ENCODE measurements at places on chromosomes 1 and 21.

DNA sequence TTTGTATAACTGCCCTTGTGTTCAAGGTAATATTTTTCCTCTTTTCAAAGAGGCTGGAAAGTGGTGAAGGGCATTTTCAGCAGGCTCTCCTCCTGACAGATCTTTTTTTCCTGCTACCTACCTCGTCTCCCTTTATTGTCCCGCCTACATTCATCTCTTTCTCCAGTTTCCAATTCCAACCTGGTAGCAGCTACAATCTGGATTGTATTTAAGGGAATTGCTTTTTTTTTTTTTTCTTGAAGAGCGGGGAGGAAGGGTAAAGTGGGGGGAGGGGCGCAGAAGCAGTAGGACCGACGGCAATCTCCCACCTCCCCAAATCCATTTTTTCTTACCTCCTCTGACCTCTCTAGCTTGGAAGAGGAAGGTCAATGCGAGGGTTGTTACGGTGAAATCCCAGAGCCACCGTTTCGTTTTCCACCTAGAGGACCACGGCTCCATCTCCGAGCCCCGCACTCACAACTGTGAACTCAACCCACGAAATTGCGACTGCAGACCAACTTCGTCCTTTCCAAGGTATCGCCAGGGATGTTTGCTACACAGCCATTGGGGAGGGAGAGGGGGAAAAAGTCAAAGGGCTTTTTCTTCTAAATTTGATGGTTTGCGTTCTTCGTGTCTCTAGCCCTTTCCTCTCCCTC lies 464 bp downstream of the COL11A1 start:
- peak; percentile 13 for DNase-seq

DNA sequence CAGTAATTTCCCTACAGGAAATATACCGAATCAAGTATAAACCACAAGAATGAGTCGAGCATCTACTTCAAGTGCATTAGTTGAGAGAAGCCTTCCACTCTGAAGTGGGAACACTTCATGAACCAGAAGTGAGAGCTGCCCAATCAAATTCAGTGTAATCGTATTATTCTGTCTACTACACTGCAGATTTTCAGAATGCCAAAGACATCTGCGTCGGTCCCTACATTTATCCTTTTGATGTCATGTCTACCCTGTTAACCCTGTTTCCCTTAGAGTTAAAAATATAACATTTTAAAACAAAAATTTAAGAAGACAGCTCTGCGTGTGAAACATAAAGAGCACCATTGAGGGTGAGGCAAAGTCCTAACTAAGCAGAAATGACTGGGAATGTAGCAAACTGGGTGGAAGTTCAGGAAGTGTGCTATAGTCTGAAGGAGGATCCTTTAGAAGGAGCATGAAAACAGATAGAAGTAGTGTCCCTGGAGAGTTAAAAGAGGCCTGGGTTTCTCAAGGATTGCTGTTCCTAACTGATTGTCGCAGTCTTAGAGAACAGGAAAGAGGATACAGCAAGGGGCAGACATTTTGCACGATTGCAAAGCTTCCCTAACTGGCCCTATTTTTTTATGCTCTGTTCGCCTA lies 291.2 kb downstream of the PTPRC start:
- DNase-seq, result no peak

DNA sequence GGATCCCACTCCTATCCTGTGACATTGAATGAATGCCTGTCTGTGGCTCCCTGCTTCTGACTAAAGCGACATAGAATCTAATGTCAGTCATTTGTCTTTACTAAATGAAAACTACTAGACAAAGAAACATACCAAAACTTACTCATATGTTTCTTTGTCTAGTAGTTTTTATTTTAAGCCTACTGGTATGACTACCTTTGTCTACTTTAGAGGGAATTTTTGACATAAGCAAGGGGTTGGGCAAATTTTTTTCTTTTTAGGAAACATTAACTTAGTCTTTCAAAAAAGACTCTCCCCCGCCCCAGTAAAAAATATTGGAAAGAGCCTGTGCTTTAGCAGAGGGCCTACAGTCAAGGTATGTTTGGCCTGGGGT lies 4.9 kb downstream of the NEK7 start:
- no peak for DNase-seq

DNA sequence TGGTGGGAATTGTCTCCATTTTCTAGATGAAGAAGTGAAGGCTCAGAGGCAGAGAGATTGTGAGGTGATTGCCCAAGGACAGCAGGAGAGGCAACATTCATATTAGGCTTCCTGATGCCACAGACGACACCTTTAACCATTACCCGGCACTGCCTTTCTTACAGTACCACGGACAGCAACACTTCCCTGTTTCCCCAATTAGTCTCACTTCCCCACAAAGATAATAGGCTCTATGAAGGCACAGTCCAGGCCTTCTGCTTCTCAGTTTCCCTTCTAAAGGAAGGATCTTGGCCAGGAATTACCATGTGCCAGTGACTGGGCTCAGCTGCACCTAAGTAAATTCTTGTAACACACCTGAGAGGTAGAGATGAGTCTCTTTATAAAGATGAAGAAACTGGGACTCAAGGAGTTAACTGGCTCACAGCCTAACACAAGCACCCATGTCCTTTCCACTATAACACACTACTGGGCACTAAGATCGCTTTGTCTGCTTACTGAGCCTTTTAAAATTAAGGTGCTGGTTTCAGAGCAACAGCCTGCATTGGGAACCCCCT lies 9.6 kb downstream of the IGSF9 start:
- no peak for DNase-seq

DNA sequence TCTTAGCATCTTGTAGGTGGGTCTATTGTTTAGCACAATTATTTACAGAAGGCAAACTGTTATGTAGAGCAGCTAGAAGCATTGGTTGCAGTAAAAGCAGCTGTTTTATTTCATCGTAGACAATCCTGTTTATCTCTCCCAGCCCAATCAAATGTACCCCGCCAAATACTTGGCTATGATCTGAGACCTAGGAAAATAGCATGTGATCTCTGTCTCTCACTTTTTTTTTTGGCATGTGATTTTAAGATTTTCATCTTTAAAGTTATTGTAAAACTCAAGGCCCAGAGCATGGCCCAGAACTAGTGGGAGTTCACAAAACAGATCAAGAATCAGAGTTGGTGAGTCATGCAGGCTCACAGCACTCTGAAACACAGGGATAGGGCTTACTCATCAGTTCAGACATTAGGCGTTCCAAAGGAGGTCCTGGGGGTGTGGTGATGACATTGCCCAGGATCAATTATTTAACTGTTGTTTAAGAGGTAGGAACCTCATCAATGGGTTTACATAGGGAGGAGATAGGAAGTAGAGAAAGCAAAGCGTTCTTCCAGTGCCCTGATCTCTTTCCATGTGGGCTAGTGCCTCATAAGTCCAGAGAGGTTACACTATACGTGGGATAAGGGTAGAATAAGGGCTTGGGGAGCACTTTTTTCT lies 40.2 kb downstream of the TBX19 start:
- no peak for DNase-seq

- no peak for DNase-seq
Measured at GRCh38 chr1:80607064-80607463, 1193.7 kb upstream of the ADGRL2 start.

GRCh38 chr1:56068908-56069307 lies 510.5 kb downstream of the PLPP3 start:
- no peak for DNase-seq

DNA sequence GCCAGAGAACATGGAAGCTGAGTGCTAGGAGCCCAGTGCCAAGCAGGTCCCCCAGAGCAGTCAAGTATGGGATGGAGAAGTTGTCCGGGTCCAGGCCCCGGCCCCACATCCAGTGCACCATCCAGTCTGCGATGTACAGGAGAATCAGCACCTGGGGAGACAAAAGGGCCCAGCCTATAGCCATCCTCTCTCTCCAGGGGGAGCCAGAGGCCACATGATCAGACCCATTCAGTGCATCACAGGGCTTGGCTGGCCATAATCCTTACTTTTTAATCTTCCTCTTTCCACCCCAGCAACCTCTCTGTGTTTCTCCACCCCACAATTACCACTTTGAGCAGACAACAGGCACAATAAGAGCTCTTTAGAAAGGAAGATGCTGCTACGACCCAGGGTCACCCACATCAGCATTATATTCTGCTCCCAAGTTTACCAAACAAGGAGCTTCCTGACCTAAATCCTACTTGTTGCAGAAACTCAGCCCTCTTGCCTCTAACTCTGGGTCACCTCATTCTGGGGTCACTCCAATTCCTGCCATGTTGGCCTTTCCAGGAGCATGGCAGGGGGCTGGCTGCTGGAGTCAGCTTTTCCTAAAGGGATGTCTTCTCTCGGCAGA lies 16.4 kb upstream of the RAB29 start:
- DNase-seq, result no peak

DNA sequence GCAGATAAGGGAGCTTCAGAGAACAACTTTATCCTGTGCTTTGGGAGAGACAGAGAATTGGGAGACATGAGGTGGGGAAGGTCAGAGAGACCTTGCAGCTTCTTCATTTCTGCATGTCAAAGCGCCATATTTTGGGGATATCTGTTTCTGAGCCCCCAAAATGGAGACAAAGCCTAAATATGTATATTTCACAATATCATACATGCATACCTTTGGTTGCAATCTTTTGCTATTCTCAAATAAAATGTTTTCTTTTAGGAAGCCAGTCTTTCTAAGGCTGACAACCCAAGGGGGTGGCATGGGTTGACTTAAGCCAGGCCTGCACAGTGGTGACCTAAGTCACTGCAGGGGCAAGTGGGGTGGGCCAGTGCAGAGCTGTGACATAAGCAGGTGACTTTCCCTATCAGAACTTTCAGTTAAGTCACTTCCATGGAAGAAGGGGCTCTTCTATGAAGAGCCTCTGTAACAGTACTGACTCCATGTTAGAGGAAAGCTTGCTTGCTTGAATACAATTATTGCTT lies 13.9 kb upstream of the MRPL55 start:
- DNase-seq, result no peak

GRCh38 chr1:108557296-108557695 lies 2.6 kb upstream of the EEIG2 start:
- DNase-seq, result no peak

GRCh38 chr1:17609529-17609928 lies 70.0 kb downstream of the ARHGEF10L start:
- no peak for DNase-seq

- no peak for DNase-seq
Measured at GRCh38 chr1:229204921-229205777, 65.8 kb upstream of the RAB4A start.

DNA sequence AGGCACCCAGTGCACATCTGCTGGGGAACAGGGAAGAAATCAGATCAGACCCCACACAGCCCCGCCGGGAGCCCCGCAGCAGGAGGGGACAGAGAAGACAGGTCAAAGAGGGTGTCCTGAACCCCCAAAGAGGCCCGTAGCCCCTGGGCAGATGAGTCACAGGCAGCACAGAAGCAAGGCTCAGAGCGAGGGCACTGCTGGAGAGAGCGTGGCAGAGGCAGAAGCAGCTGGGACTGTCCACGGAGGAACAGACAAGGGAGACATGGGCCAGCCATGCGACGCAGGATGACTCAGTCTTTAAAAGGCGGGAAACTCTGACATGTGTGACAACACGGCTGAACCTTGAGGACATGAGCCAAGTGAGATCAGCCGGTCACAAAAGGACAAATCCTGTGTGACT lies 14.5 kb upstream of the PRDM16 start:
- DNase-seq, result no peak

GRCh38 chr21:39016740-39017315 lies 166.4 kb downstream of the PSMG1 start:
- no peak for DNase-seq

GRCh38 chr1:154943649-154944400 lies 7.3 kb upstream of the PMVK start:
- no peak for DNase-seq

DNA sequence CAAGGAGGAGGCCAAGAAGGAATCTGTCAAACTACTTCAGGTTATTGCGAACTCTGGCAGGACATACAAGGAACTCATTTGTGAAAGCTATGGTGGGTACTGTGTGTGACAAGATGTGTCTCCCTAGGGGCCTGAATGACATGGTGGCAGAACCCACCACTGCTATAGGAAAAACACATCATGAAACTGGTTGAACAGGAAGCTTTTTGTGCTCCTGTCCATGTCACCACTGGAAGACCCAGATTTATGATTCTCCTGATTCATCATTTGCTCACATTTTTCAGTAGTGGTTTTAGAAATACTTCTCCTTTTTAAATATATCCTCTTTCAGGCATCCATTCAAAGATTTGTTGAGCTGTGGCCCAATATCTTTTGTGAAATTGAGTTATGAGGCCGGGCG lies 23.6 kb downstream of the ARMH1 start:
- no peak for DNase-seq

DNA sequence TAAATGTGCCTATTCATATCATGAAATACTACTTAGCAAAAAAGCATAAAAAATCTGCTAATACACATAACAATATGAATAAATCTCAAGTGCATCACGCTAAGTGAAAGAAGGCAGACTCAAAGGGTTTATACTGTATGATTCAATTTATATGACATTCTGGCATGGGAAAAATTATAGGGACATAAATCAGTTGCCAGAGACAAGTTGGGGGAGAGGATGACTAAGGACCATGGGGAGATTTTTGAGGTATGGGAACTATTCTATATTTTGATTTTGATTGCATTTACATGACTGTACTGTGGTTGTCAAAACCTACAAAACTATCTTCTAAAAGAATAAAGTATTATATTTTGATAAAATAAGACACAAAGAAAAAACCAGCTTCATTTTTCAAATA lies 650.3 kb upstream of the NR5A2 start:
- DNase-seq, result no peak

GRCh38 chr1:6113116-6113515 lies 67.0 kb downstream of the CHD5 start:
- DNase-seq, result no peak

- no peak for DNase-seq
Measured at GRCh38 chr1:41720861-41721410, 197.8 kb downstream of the HIVEP3 start.

DNA sequence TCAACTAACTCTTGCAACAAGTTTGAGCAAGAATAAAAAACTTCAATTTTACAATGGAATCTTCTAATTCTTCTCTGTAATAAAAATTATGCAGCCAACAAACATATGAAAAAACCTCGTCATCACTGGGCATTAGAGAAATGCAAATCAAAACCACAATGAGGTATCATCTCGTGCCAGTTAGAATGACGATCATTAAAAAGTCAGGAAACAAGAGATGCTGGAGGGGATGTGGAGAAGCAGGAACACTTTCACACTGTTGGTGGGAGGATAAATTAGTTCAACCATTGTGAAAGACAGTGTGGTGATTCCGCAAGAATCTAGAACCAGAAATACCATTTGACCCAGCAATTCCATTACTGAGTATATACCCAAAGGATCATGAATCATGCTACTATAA lies 327.5 kb upstream of the LYPLAL1 start:
- DNase-seq, result no peak

- no peak for DNase-seq
Measured at GRCh38 chr1:63643926-63644325, 50.7 kb downstream of the PGM1 start.

GRCh38 chr1:161943737-161944136 lies 79.9 kb downstream of the OLFML2B start:
- no peak for DNase-seq

Data from left renal cortex interstitium (tissue), 4 donors.